Activated T-cell treated with anti-CD3 and anti-CD28 coated beads for 4 hours (primary cell): ENCODE measurements at places on chromosomes 11 and 22.
A peak's percentile ranks its signal among the peaks of the same experiment; 100 is the strongest.

DNA sequence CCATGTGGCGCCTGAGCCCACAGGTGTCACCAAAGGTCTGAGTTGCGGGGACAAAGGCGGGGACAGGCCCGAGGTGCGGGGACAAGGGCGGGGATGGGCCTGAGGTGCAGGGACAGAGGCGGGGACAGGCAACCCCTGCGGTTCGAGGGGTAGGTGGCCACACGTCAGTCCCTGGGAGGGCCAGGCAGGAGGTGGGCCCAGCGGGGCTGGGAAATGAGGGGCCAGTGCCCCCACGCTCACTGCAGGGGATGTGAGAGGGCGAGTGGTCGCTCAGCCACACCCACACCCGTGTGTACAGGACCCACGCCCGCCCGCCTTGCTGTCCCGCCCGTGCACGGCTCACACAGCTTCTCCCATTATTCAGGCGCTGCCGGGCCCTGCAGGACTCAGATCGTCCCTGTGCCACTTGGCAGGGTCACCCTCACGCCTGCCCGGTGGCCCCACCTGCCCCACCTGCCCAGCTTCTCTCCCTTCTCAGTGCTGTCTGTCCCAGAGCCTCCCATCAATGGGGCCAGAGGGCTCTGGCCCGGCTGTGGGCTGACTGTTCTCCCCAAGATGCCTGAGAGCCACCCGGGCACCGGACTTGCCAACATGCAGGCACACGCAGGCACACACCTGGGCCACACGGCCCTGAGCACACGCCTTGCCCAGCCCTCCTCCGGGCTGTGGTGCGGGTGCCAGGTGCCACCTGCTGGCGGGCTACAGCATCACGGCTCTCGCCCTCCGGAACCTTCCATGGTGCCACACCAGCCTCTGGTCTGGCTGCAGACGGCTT, 14.2 kb upstream of the MUC6 start:
- peak; percentile 52 for DNase-seq

DNA sequence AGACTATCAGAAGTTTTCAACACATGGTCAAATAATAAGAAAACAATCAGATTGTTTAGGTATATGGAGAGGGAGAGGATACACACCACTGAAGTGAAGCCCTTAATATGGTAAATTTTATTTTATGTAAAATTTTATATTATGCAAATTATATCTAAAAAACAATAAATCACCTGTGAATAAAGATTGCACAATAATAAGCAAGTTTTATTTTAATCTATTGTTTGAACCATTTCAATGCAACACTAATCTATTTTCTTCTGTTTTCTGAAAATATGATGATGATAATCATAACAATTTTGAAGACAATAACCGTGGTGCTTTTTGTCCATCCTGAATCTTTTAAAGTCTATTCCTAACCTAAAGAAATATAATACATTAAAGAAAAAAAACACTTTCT, 1473.5 kb upstream of the TENM4 start:
- no peak for DNase-seq

GRCh38 chr22:50247748-50248147, 2.9 kb upstream of the TUBGCP6 start:
- DNase-seq, result no peak

- DNase-seq, result no peak
Measured at GRCh38 chr11:121503051-121503450, 50.3 kb upstream of the SORL1-AS1 start.

- no peak for DNase-seq
Measured at GRCh38 chr22:19430890-19431541, 517 bp downstream of the HIRA start.

DNA sequence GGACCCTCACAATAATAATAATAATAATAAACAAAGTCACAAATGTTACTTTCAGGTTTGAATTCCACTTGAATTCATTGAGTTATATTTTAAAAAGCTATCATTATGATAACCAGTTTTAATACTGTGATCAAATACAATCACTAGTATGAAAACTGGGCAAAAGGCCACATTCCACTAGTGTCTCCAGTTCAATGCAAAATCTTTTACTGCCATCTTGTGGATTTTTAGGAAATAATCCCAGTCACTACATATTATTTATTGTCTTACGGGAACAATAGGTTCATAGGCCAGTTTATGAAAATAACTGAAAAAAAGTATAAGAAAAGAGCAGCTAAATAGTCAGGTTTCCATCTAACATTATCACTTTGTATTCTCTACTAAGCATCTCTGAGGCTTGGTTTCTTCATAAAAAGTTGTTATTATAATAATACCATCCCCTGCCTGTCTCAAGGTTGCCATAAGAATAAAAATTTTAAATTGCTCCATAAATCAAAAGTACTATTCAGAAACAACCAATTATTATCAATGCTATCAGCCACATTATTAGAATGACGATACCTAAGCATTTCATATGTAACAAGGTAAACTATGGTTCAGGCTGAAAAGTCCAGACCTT, 533.9 kb upstream of the CCDC90B start:
- DNase-seq, result no peak

DNA sequence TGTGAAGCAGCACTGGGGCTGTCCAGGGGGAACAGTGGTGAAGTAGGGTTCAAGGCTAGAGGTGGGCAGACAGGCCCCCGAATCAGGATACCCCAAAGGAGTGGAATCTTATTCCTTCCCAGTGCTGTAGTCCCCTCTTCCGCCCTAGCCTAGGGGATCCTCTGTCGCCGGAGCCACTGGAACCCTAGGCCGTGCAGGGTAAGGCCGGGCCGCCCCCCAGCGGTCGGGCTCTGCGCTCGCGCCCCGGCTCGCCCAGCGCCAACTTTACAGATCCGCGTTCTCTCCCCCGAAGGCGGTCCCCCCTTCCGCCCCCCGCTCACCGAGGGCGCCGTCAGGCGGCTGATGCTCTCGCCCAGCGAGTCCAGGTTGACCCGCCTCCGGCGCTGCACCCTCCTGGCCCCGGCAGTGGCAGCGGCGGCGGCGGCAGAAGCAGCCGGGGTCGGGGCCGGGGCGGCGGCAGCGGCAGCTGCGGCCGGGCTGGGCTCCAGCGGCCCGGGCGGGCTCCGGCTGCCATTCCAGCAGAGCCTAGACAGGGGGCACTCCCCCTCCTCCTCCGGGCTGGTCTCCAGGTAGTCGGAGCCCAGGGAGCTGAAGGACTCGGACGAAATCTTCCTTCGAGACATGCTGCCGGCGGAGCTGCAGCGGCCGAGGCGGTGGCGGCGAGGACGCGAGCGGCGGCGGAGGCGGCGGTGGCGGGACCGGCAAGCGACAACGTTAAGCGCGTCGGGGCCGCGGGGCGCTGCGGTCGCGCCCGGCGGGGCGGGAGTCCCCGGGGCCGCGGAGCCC, 650 bp downstream of the GUCY1A2 start:
- DNase-seq, result no peak

DNA sequence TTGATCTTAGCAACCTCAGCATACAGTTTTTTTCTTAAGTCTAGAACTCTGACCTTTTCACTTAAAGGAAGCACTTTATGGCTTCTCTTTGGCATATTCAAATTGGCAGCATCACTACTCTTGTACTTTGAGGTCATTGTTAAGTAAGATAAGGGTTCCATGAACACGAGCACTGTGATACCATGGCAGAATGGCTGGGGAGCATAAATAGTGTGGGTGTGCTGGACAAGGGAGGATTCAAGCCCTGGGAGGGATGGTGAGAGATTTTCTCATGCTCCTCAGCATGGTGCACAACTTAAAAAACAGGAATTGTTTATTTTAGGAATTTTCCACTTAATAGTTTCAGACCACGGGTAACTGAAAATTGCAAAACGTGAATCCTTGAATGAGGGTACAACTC, 111.4 kb downstream of the ATXN10 start:
- no peak for DNase-seq

- no peak for DNase-seq
Measured at GRCh38 chr11:19242179-19242932, 1.6 kb upstream of the E2F8 start.

- DNase-seq, result no peak
Measured at GRCh38 chr11:102289592-102289991, 27.7 kb upstream of the BIRC3 start.

DNA sequence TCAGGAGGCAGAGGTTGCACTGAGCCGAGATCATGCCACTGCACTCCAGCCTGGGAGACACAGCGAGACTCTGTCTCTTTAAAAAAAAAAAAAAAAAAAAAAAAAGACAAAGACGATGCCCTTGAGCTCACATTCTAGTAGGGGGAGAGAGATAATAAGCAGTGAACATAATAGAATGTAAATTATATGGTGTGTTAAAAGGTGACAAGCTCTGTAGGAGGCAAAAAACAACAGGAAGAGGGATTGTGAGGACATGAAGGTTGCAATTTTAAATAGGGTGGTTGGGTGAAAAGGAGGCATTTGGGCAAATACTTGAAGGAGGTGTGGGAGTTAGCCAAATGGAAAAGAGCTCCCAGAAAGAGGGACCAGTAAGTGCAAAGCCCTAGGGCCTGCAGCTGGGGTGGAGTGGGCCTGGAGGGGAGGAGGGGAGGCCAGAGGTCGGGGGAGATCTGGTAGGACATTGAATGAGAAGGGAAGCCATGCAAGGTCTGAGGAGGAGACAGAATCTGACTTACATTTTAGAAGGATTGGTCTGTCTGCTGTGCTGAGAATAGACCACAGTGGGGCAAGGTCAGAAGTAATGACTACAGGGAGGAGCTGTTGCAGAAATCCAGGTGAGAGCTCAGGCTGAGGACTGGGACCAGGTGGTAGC, 26.6 kb downstream of the P2RY2 start:
- no peak for DNase-seq

- no peak for DNase-seq
Measured at GRCh38 chr11:108944471-108945178, 279.8 kb downstream of the DDX10 start.

GRCh38 chr11:114149689-114150407, 90.3 kb downstream of the ZBTB16 start:
- DNase-seq, result no peak

DNA sequence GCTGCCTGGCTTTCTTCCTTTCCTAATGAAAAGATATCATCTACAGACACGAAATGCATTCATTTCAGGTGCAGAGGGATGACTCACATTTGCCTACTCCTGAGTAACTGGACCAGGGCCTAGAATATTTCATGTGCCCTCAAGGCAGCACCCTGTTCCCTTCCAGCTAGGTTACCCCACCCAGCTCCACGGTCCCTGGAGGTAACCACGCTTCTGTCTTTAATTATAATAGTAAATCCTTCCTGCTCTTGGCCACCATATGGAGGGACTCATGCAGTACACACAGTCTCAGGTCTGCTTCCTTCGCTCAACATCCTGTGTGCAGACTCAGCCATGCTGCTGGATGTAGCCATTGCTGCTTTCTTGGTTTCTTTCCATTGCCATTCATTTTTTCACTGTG, 22.3 kb downstream of the DHCR7 start:
- no peak for DNase-seq

- no peak for DNase-seq
Measured at GRCh38 chr11:41816396-41816795, 356.9 kb upstream of the LRRC4C start.

DNA sequence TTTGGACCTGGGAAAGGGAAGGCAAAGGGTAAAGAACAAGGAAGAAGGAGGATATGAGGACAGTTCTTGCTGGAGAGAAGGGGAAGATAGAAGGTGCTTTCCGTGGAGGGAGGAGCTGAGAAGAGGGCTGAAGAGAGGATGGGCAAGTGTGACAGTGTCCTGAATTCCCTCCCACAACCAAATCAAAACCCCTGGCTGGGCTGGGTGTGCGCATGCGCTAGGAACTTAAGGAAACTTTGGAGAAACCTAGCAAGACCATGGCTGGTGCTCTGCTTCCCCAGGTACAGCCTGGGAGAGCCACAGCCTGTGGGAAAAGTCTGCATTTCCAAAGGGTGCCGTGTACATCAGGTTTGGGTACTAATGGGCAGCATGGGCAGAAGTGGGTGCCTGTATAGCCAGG, 29.0 kb upstream of the FJX1 start:
- no peak for DNase-seq

- no peak for DNase-seq
Measured at GRCh38 chr11:15095736-15096228, 18.9 kb upstream of the INSC start.

DNA sequence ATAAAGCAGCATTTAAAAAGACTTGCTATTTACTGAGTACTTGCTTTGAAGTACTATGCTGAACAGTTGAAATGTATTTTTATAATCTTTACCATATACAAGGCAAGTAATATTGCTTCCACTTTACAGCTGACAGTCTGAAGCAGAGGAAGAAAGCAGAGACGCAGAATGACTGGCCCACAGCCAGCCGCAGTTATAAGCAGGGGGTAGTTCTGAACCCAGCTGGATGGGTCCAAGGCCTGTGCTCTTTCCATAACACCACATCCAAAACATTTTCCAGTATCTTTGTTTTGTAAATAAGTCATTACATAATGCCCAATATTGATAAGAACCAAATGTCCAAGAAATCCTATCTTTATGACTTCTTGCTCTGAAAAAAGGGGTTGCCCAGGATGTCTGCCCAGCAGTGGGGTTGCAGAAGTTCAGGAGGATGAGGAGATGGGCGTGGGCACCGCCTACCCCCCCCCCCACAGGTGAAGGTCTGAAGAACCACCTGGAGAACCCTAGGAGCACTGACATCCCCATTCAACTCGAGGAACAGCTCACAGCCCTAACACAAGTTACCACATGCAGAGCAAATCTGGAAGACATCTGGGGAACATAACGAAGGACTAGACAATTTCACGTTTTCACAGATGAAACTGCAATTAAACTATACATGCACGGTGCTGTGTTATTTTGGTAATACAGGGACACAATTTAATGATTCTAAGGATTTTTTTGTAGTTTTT, 24.2 kb upstream of the YPEL1 start:
- no peak for DNase-seq
